K562 (cell line): ENCODE measurements at places on chromosomes 3 and 15. TPM values are rescaled to one million over a fixed set of nuclear protein-coding genes. Genes with fewer than 3 reads are reported as not detected.

DNA sequence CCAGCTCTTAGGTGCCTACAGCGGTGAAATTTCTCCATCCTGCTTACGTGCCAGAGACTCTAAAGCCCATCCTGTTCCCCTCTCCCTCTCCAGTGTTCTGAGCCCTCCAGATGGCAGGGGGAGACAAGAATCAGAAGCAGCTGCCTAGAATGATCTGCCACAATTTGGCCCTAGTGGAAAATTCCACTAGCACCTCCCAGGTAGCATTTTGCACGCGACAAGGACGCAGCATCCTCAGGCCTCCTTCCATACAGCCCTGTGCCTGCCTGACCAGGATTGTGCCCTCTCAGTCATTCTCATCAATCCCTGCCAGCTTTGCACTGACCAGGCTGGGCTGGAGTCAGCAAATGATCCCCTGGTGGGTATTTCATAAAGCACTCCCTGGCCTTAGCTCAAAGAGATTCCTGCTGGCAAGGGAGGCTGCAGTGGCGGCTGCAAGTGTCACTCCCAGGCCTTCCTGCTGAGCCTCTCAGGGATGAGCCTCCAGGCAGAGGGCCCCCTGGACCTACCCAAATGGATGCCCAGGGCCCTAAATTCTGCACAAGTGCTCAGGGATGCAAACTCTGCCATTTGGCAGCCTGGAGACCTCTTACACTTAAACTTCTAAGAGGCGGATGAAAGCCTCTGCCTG, 130.2 kb upstream of the ATP2B2 start:
- H3K4me3 ChIP-seq, result no peak overlapping the region
- no peaks in the 10 kb centered on the region for H3K4me1 ChIP-seq
- no peaks in the 10 kb centered on the region for H3K36me3 ChIP-seq
- H3K27me3 ChIP-seq, result no peaks in the 10 kb centered on the region

- DNase-seq, result no peak
- H3K27me3 ChIP-seq, result peaks cover 19% of the 10 kb centered on the region
- H3K36me3 ChIP-seq, result no peaks in the 10 kb centered on the region
- no peak overlapping the region for H3K27ac ChIP-seq
- H3K4me1 ChIP-seq, result 0 out of 3 replicates have a peak, but pooled peaks cover 2% of the 10 kb centered on the region
Observed at GRCh38 chr3:183181606-183182005, 19.1 kb upstream of the LAMP3 start.

DNA sequence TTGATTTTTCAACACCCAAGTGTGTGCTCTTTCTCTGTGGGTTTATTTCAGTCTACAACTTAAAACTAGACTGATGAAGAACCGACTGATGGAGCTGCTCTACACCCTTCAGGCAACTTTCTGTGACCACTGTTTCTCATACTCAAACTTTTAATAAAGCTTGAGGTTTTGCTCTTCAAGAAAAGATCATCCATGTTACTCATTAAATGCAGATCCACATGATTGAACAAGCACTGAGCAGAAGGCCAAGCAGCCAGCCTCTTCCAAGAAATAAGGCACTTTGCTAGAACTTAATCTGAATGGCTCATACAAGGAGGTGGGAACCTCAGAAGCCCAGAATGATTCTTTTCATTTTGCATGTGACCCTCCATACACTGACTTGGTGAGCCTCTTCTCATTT, 8.7 kb downstream of the SLC27A2 start:
- no peak overlapping the region for H3K4me3 ChIP-seq
- H3K27me3 ChIP-seq, result no peaks in the 10 kb centered on the region
- H3K4me1 ChIP-seq, result peaks cover 16% of the 10 kb centered on the region
- H3K36me3 ChIP-seq, result peaks cover 3% of the 10 kb centered on the region; the same call in 2 of the 3 replicates
- DNase-seq, result no peak

DNA sequence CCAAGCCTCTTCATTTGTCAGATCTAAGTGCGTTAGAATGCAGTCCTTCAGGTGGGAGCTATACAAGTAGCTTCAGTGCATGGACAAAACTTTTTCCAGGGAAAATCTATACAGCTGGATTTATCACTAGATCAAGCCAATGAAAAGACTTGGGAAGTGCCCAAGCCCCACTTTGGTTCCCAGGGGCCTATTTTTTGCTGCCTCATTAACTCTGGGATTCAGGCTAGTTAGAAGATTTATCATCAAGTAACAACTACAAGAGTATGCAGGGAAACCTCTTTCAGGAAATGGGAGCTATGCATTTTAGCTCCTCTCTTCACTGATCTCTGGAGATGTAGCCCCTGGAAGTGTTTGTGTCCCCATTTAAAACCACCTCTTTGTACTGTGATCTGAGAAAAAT, 908.8 kb downstream of the SQOR start:
- H3K36me3 ChIP-seq, result no peaks in the 10 kb centered on the region
- H3K27ac ChIP-seq, result no peak overlapping the region
- no peak overlapping the region for H3K4me3 ChIP-seq
- H3K27me3 ChIP-seq, result no peaks in the 10 kb centered on the region
- H3K4me1 ChIP-seq, result no peaks in the 10 kb centered on the region

DNA sequence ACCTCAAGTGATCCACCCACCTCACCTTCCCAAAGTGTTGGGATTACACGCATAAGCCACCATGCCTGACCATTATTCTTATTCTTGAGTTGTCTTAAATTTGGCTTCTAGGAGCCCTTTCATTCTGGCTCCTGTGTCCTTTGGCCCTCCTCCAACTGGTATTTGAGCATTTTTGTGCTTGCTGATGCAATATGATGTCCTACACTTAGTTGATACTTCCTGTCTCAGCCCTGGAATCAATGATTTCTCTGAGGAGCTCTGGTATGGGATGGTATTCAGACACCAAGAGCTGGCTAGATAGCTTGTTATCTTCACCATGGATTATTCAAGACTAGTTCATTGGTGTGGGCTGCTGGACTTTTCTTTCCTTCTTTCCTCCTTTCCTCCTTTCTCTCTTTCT, 25.4 kb downstream of the ZNF621 start:
- 0 out of 3 replicates have a peak, but pooled peaks cover 3% of the 10 kb centered on the region for H3K4me1 ChIP-seq
- no peak overlapping the region for H3K4me3 ChIP-seq
- no peaks in the 10 kb centered on the region for H3K27me3 ChIP-seq
- no peak overlapping the region for H3K27ac ChIP-seq
- H3K36me3 ChIP-seq, result no peaks in the 10 kb centered on the region
- no peak for DNase-seq

GRCh38 chr3:195110647-195111318, 160.2 kb downstream of the XXYLT1 start:
- no peak for DNase-seq
- peaks cover 33% of the 10 kb centered on the region for H3K4me1 ChIP-seq
- H3K27ac ChIP-seq, result no peak overlapping the region; the same call in 2 of the 3 replicates
- H3K27me3 ChIP-seq, result no peaks in the 10 kb centered on the region
- H3K4me3 ChIP-seq, result no peak overlapping the region
- H3K36me3 ChIP-seq, result peaks cover 10% of the 10 kb centered on the region

DNA sequence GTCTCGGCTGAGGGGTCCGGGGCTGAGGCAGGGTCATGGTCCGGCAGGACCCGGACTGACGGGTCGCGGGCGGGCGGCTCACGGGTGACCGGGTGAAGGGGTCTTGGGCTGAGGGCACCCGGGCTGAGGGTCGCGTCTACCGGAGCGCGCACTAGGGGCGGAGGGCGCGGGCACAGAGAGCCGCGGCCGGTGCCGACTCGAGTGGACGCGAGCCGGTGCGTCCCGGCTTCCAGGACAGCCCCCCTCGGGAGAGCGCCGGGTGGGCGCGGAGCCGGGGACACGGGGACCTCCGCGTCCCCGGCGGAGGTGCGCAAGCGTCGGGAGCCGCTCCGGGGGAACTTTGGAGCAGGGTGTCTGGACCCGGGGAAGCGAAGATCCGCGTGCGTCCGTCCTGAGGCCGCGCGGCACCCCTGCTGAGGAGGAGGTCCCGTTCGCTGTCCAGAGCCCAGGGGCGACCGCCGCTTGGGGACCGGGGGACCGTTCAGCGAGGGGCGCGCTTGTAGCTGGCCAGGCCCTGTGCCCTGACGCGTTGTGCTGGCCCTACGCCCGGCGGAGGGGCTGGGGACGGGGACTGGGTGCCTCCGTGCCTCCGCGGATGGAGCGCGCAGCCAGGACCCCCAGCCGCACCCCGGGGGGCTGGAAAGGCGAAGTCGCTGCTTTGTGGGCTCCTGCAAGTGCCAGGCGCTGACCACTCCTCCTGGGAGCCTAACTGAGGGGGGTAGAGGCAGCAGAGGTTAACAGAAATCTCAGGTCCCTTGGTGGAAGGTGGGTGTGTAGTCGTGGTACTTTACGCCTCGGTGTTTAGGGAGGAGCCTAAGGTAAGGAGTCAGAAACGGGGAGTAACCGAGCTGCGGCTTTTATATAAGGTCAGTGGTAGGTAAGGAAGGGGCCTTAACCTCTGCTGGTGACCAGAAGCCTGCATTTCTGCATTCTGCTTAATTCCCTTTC, at the start of gene PPARG:
PPARG (plus strand) TSS at position 889 of the 948 bp plus-strand sequence. CDS start 90,642 bp downstream, outside the sequence.
- H3K27ac ChIP-seq, result no peak within 1 kb of the TSS
- H3K27me3 ChIP-seq, result peaks cover 9% of the 10 kb centered on the region; the same call in 1 of the 2 replicates
- no peak for DNase-seq
- no peak within 1 kb of the TSS for H3K4me3 ChIP-seq
- peaks cover 6% of the 10 kb centered on the region; the same call in 1 of the 2 replicates for H3K4me1 ChIP-seq

- peaks cover 6% of the 10 kb centered on the region; the same call in 2 of the 3 replicates for H3K27me3 ChIP-seq
- H3K4me3 ChIP-seq, result no peak overlapping the region
- no peaks in the 10 kb centered on the region for H3K36me3 ChIP-seq
- H3K4me1 ChIP-seq, result no peaks in the 10 kb centered on the region
- DNase-seq, result no peak
Observed at GRCh38 chr15:94674296-94674695, 442.9 kb downstream of the MCTP2 start.

DNA sequence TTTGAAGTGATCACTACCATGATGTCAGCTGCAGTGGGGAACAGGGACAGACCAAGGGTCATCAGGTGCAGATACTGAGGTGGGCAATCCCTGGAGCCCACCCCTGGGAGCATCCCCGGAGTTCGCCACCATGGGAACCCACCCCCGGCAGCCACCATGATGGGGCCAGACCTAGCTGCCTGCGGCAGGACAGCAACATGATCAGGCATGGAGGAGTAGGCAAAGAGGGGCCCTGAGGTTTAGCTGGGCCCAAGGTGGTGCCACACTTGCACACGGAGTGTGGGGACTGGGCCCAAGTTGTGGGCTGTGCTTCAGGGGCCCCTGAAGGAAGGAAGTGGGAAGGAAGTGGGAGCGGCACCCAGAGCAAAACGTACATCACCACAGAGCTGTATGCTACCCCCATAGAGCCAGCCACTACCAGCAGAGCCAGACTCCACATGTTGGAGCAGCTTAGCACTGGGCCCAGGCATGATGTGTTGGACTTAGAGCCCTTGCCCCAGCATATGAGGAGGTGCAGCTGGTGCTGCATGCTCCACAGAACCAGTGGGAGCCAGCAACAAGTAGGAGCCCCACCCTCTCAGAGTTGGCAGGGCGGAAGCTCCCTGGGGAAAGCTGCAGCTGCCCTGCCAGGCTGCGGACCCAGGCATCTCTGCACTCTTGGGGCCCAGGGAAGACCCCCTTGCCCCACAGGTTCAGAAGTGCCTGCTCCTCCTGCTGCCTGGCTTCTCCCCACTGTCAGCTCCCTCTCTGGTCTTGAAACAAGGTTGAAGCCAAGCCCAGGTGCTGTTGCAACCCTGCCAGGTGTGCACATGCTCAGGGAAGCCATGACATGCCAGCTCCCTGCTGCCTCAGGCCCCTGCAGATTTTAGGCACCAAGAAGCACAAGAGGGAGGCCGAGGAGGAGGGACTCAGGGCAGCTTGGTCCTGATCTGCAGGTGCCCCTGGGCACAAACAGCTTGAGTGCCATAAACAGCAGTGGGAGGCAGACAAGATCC, 515.3 kb downstream of the ZBBX start:
- no peaks in the 10 kb centered on the region for H3K4me1 ChIP-seq
- DNase-seq, result no peak
- no peaks in the 10 kb centered on the region for H3K36me3 ChIP-seq
- H3K27ac ChIP-seq, result no peak overlapping the region

- no peak overlapping the region for H3K27ac ChIP-seq
- no peaks in the 10 kb centered on the region for H3K4me1 ChIP-seq
- DNase-seq, result no peak
- H3K27me3 ChIP-seq, result no peaks in the 10 kb centered on the region
- H3K36me3 ChIP-seq, result no peaks in the 10 kb centered on the region
Observed at GRCh38 chr15:87144775-87145174, 1065.1 kb downstream of the AGBL1 start.

DNA sequence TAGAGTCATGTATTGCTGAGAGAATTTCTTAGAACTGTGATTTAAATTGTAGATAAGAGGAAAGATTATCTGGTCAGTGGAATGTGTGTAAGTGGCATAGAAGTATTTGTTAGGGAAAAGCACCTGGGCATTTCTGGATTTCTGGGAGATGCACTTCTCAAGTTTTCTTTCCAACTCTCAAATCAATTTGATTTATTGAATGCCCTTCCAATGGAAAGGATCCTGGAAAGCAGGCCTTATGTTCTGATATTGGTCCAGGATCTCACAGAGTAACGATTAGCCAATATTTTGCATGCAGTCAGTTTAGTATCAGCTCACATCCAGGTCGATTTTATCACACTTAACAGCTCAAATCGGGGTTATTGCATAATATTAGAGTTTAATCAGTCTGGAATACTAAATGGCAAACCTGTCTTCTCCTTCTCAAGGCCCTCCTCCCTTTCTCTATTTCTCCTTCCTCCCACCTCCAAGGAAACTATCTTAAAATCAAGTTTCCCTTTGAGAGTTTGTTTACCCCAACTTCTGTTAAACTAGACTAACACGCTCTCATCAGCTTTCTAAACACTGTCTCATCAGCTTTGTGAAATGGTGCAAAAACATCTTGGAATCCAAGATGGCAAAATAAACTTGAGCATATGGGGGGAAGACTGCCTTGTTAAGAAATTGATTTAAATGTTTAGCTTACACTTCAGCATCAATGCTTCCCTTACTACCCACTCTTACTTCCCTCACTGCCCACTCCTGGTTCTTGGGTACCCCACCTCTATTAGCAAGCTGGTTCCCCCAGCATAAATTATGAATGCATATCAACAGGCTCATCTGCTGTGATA, 9.5 kb downstream of the SOX2 start:
- H3K4me3 ChIP-seq, result no peak overlapping the region
- DNase-seq, result no peak
- H3K27me3 ChIP-seq, result peaks cover 47% of the 10 kb centered on the region
- H3K27ac ChIP-seq, result no peak overlapping the region
- H3K36me3 ChIP-seq, result no peaks in the 10 kb centered on the region

GRCh38 chr15:28861031-28861534, 12.6 kb upstream of the GOLGA6L7 start:
- DNase-seq, result no peak
- no peaks in the 10 kb centered on the region for H3K4me1 ChIP-seq
- no peaks in the 10 kb centered on the region; the same call in 2 of the 3 replicates for H3K27me3 ChIP-seq
- no peak overlapping the region for H3K27ac ChIP-seq
- H3K4me3 ChIP-seq, result no peak overlapping the region
- peaks cover 8% of the 10 kb centered on the region; the same call in 2 of the 3 replicates for H3K36me3 ChIP-seq

GRCh38 chr3:128068156-128068620, 16.0 kb downstream of the SEC61A1 start:
- peaks cover 12% of the 10 kb centered on the region; the same call in 1 of the 2 replicates for H3K4me1 ChIP-seq
- H3K27me3 ChIP-seq, result no peaks in the 10 kb centered on the region
- peak; percentile 47 for DNase-seq
- peaks cover 98% of the 10 kb centered on the region for H3K36me3 ChIP-seq

Gene PLA2G4D
- total RNA-seq, result 0.04 TPM in 1 of 2 replicates, not detected in the other

Gene P2RY1
- total RNA-seq, result 23.1 and 24.3 TPM in 2 replicates

Gene WDR72
- not detected in 2 replicates for total RNA-seq

Gene SETD2
- 39.3 and 39.5 TPM in 2 replicates for total RNA-seq

Gene SLC12A1
- total RNA-seq, result not detected in 2 replicates

Gene CRTAP
- total RNA-seq, result 78.4 and 79.0 TPM in 2 replicates

Gene GPR15
- total RNA-seq, result 0.13 TPM in 1 of 2 replicates, not detected in the other
